GM10248 (cell line): ENCODE measurements at places on chromosomes 7 and 10.

DNA sequence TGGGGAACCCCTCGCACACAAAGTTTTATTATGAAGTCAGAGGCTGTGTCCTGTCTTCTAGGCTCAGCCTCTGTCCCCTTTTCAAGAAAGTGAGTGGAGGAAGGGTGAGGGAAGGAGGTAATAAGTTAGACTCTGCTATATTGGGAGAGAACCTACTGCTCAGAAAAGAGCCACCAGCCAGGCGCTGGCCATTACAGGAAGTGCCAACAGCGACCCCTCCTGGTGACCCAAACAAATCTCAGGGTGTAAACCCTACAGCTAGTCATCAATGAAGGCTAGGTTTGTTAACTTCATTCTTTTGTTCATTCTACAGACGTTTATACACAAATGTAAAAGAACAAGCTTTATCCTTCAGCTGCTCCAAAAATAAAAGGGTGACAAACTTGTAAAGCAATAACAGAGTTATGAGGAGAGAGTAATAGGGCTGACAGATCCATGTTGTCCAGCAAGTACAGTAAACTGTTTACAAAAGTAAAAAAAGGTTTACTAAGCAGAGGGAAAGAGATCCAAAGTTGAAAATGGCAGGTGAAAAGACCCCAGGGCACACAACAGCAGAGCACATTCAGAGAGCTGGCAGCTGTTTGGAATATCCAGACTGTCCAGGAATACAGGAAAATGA is 82.7 kb downstream of the FAM204A start:
- peak; percentile 32 for DNase-seq

DNA sequence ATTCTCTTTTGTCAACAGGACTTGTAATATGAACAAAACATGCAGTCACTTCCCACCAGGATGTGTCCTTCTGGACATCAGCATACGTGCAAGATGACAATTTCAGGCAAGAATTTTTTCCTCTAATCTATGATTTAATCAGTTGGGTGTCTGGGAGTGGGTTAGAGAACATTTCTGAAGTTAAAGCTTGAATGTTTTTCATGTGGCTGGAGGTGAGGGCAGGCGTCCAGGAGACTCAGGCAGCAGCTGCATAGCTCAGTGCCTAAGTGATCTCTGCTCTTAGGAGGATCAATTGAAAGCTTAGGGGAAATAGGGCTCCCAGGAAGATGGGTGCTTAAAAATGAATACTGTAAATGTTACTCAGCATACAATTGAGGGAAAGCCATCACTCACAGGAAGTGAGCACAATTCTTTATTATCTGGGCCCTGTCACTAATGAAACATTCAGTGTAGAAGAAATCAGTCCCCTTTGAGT is 457.6 kb upstream of the KLF6 start:
- no peak for DNase-seq

DNA sequence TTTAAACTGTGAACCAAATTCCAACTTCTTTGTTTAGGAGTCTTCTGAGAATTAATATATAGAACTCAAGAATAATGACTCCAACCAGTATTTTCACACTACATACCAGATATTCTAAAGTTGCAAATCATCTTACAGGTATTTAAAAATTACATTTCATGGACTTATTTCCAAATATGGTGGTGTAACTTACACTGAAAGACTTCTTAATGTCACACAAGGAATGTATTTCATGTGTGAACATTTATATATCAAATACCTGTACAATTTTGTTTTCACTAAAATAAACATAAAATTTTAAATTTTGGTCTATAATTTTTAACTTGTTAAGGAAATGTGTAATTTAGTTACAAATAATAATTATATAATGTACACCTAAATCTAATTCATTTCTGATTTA is 2.6 kb upstream of the CDK6 start:
- DNase-seq = no peak

- no peak for DNase-seq
Observed at GRCh38 chr7:149854611-149855360, 16.6 kb downstream of the ZNF862 start.

DNA sequence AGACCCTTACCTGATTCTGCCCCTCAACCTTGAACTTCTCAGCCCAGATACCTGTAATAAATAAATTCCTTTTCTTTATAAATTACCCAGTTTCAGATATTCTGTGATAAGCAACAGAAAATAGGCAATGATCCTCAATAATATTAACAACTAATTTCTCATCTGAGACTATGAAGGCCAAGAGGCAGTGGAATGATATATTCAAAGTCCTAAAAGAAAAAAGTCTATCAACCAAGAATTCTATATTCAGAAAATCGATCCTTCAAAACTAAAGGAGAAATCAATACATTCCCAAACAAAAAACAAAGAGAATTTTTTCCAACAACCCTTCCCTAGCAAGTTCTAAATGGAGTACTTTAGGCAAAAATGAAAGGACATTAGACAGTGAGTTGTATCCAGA is 279.6 kb downstream of the PTPRN2 start:
- no peak for DNase-seq

DNA sequence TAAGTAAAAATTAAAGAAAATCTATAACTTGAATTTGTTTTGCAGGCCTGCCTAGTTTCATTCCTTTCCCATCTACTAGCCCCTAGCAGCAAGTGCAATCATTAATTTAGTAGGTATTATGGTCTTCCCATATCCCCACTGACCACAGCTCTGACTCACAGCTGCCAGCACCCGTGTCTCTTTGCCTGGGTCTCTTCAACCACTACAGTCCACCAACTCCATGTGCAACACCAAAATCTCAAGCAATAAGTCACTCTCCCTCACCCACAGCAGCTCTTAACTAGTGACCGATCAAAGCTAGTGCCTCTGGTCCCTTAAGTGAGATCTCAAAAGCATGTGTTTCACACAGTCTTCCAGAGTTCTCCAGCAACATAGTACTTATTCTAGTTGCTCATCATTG is 26.0 kb upstream of the THSD7A start:
- DNase-seq = no peak

DNA sequence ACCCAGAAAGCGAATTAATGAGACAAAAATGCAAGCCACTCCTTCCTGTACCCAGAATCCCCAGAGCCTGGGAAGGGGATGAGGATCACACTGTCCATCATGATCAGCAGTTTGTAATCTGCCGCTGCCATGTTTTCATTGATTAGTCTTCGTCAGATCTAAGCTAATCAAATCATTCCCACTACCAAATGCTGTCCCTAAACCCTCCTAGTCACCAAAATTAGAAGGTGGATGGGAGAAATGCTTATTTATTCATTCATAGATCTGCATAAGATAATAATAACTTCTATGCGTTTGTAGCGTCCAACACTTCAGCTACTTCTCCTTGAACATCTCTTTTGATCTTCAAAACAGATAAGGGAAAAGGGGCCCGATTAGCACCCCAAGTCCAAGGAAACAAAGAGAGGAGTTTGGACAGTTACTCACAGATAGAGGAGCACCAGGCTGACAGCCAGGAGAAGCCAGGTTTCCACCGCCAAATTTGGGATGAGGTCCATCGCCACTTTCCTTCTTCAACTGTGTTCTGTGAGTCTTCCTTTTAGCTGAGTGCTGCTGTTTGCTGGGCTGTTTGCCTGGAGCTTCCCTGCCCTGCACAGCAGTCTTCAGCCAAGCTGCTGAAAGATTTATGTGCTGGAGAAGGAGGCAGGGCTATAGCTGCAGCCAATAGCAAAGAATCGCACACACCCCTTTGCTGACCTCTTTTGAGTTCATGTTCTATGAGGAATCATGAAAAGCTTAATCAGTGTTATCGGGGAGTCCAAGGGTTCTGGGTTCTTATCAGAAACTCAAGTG is at the start of gene CYP3A5:
TSS of gene CYP3A5 (minus strand) at position 597 of the 792 bp plus-strand sequence. CDS start at position 497, 100 bp downstream.
- DNase-seq = no peak

DNA sequence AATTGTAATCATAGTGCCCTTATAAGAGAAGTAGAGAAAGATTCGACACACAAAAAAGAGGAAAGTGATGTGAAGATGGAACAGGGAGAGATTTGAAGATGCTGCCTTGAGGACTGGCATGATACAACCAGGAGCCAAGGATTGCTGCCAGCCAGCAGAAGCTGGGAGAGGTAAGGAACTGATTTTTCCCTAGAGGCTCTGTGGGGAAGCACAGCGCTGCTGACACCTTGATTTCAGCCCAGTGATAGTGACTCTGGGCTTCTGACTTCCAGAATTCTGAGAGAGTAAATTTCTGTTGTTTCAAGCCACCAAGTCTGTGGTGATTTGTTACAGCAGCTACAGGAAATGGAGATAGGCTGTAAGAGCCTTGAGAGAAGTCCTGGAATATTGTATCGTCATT is 98.2 kb downstream of the RAB11FIP2 start:
- no peak for DNase-seq

GRCh38 chr7:4641091-4641666 is 40.9 kb upstream of the FOXK1 start:
- DNase-seq = no peak

DNA sequence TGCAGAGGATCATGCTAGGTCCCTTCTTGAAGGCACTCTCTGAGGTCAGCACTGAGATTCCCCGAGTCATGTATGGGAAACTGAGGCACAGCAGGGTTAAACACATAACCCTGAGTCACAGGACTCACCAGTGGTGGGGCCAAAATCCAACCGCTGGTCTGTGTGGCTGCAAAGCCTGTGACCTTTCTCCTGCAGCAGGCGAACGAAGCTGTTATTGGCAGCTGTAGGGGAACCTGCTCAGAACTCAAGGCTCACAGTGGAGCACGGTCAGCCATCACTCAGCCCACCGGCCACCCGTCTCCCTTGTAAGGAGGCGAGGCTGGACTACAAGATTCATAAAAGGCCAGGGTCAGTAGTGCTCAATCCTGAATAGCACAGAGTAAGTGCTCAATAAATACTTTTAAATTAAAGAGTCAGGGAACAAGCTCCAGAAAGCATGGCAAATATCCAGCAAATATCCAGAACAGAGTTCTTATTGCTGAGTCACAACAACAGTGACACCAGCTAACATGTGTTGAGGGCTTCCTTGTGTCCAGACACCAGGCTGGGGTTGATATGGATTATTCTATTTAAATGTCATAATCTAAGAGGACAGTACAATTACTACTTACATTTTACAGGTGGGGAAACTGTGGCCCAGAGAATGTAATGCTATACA is 34.9 kb downstream of the CHST15 start:
- no peak for DNase-seq

GRCh38 chr10:63603709-63604445 is 82.7 kb downstream of the REEP3 start:
- DNase-seq = peak; percentile 55
